ENCODE measurements at places on chromosomes 16 and 17. TPM values are rescaled to one million over a fixed set of nuclear protein-coding genes. Genes with fewer than 3 reads are reported as not detected.

- DNase-seq = no peak
- H3K27ac ChIP-seq = no peak overlapping the region
- H3K36me3 ChIP-seq = no peaks in the 10 kb centered on the region
- no peak overlapping the region for H3K4me3 ChIP-seq
- H3K27me3 ChIP-seq = no peaks in the 10 kb centered on the region
- no peaks in the 10 kb centered on the region for H3K4me1 ChIP-seq
Measured at GRCh38 chr16:72480911-72481310, 309.0 kb upstream of the PMFBP1 start.

The CDK5R1 gene
- 73.9 TPM for total RNA-seq

The SLC35G3 gene
- total RNA-seq = not detected

GRCh38 chr16:85393674-85394451 is 219.3 kb upstream of the GSE1 start:
- H3K4me1 ChIP-seq = peaks cover 37% of the 10 kb centered on the region
- H3K36me3 ChIP-seq = no peaks in the 10 kb centered on the region
- peaks cover 19% of the 10 kb centered on the region for H3K27me3 ChIP-seq
- peak overlapping the region; percentile 56 for H3K27ac ChIP-seq
- H3K4me3 ChIP-seq = peak overlapping the region; percentile 60
- DNase-seq = peak; percentile 93

The RBL2 gene
- total RNA-seq = 44.1 TPM

The CCL4 gene
- total RNA-seq = not detected

- peak overlapping the region; percentile 25 for H3K27ac ChIP-seq
- peaks cover 13% of the 10 kb centered on the region for H3K27me3 ChIP-seq
- DNase-seq = no peak
- H3K36me3 ChIP-seq = no peaks in the 10 kb centered on the region
Measured at GRCh38 chr17:29073520-29073919, 30.6 kb downstream of the PIPOX start.

The CSF3 gene
- total RNA-seq = not detected

GRCh38 chr17:12242345-12242954 is 221.8 kb downstream of the MAP2K4 start:
- no peak overlapping the region for H3K27ac ChIP-seq
- no peak overlapping the region for H3K4me3 ChIP-seq
- no peaks in the 10 kb centered on the region for H3K27me3 ChIP-seq
- no peaks in the 10 kb centered on the region for H3K36me3 ChIP-seq
- H3K4me1 ChIP-seq = no peaks in the 10 kb centered on the region

The IRF8 gene
- 1.0 TPM for total RNA-seq

The KRT40 gene
- not detected for total RNA-seq

GRCh38 chr16:80695020-80695419 is 109.4 kb downstream of the CDYL2 start:
- no peak overlapping the region for H3K4me3 ChIP-seq
- no peaks in the 10 kb centered on the region for H3K36me3 ChIP-seq
- no peaks in the 10 kb centered on the region for H3K27me3 ChIP-seq
- no peak overlapping the region for H3K27ac ChIP-seq

GRCh38 chr17:34305606-34306005 is 13.6 kb upstream of the CCL8 start:
- peaks cover 9% of the 10 kb centered on the region for H3K36me3 ChIP-seq
- no peak for DNase-seq
- H3K27ac ChIP-seq = no peak overlapping the region
- H3K4me3 ChIP-seq = no peak overlapping the region
- peaks cover 4% of the 10 kb centered on the region for H3K27me3 ChIP-seq

- peak overlapping the region; percentile 67 for H3K4me3 ChIP-seq
- peaks cover 3% of the 10 kb centered on the region for H3K27me3 ChIP-seq
- H3K36me3 ChIP-seq = no peaks in the 10 kb centered on the region
- peak; percentile 70 for DNase-seq
Measured at GRCh38 chr16:72985148-72985941, 62.6 kb downstream of the ZFHX3 start.

- peaks cover 10% of the 10 kb centered on the region for H3K27me3 ChIP-seq
- no peak overlapping the region for H3K27ac ChIP-seq
- H3K36me3 ChIP-seq = no peaks in the 10 kb centered on the region
- no peak overlapping the region for H3K4me3 ChIP-seq
Measured at GRCh38 chr16:67101311-67102082, 8.2 kb upstream of the PHAF1 start.

- no peak overlapping the region for H3K4me3 ChIP-seq
- no peaks in the 10 kb centered on the region for H3K36me3 ChIP-seq
- no peak overlapping the region for H3K27ac ChIP-seq
- no peaks in the 10 kb centered on the region for H3K27me3 ChIP-seq
Measured at GRCh38 chr17:39486242-39486641, 25.0 kb downstream of the CDK12 start.

GRCh38 chr16:19167710-19168370 is at the start of gene SYT17:
Gene SYT17 (plus strand): TSS chr16:19168240. CDS start chr16:19168647, 407 bp downstream.
- H3K4me3 ChIP-seq = peak within 1 kb of the TSS; percentile 80
- peaks cover 9% of the 10 kb centered on the region for H3K4me1 ChIP-seq
- no peak within 1 kb of the TSS for H3K27ac ChIP-seq
- H3K27me3 ChIP-seq = peaks cover 3% of the 10 kb centered on the region

- H3K4me1 ChIP-seq = no peaks in the 10 kb centered on the region
- peaks cover 1% of the 10 kb centered on the region for H3K27me3 ChIP-seq
- no peak overlapping the region for H3K4me3 ChIP-seq
- H3K27ac ChIP-seq = no peak overlapping the region
- no peaks in the 10 kb centered on the region for H3K36me3 ChIP-seq
- no peak for DNase-seq
Measured at GRCh38 chr16:3564130-3564888, 12.9 kb downstream of the NLRC3 start.

- H3K4me1 ChIP-seq = no peaks in the 10 kb centered on the region
- peaks cover 2% of the 10 kb centered on the region for H3K27me3 ChIP-seq
- DNase-seq = no peak
- H3K4me3 ChIP-seq = no peak overlapping the region
Measured at GRCh38 chr17:22703204-22703603, 1010.9 kb downstream of the KCNJ18 start.

The NEURL4 gene
- 97.6 TPM for total RNA-seq

DNA sequence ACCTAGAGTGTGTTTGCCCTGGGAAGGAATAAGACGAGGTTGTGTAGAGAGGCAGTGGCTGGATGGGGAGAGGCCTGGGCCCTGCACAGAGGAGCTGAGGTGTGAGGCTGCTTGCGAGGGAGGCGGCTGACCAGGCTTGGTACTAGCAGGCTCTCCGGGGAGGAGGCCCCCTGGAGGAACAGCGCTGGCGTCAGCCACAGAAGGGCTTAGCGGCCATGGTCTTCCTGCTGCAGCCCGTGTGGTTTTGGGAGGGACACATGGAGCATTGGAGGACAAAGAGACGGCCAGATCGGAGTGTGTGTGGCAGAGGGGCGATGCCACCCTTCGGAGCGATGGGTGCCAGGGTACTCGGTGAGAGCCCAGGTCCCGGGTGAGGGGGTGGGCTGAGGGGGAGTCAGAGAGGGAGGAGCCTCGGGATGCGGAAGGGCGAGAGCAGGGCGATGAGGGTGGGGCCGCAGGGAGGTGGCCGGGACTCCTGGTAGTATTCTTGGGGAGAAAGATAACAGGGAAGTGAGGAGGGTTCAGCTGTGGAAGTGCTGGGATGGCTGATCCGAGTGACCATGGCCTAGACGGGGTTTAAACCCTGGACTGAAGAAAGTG is 8.3 kb downstream of the BANP start:
- peaks cover 5% of the 10 kb centered on the region for H3K27me3 ChIP-seq
- peak; percentile 34 for DNase-seq
- no peak overlapping the region for H3K4me3 ChIP-seq
- no peak overlapping the region for H3K27ac ChIP-seq
- peaks cover 34% of the 10 kb centered on the region for H3K4me1 ChIP-seq
- H3K36me3 ChIP-seq = no peaks in the 10 kb centered on the region

DNA sequence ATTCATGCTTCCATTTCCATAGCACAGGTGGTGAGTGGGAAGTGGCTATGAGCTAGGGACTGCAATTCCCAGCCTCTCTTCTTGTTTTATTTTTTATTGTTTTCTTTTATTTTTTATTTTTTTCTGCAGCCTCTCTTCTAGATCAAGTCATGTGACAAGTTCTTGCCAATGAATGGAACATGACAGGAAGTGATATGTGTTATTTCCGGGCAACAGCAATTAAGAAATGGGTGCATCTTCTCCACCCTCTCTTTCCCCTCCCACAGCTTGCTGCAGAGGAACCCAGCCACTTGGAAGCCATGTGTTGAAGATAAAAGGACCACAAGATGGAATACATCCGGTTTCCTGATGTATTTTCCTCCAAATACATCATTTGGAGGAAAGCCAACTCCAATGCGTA is 23.6 kb downstream of the IRX5 start:
- no peaks in the 10 kb centered on the region for H3K4me1 ChIP-seq
- H3K4me3 ChIP-seq = no peak overlapping the region
- H3K27ac ChIP-seq = no peak overlapping the region
- H3K36me3 ChIP-seq = no peaks in the 10 kb centered on the region

DNA sequence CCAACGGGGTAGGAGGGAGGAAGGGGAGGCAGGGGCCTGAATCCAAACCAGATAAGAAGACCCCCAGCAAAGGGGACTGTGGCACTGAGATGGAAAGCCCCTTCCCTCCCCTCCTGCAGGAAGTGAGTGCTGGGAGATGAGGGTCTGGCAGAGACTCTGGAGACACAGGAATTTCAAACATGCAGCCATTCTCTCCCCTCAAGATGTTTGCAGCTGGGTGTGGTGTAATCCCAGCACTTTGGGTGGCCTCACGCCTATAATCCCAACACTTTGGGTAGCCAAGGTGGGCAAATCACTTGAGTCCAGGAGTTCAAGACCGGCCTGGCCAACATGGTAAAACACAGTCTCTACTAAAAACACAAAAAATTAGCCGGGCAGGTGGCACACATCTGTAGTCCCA is 33.9 kb upstream of the FAAP100 start:
- peaks cover 5% of the 10 kb centered on the region for H3K36me3 ChIP-seq
- peaks cover 9% of the 10 kb centered on the region for H3K4me1 ChIP-seq
- H3K27ac ChIP-seq = no peak overlapping the region
- no peak for DNase-seq
- H3K4me3 ChIP-seq = no peak overlapping the region
- peaks cover 2% of the 10 kb centered on the region for H3K27me3 ChIP-seq

Data from glutamatergic neuron (in vitro differentiated cells).